ENCODE measurements at places on chromosomes 1 and 21.

- DNase-seq: no peak
These were observed 21.2 kb downstream of the CD1E start for GRCh38 chr1:158374860-158375259.

- DNase-seq: peak; percentile 8
These were observed 85.7 kb downstream of the BRINP2 start for GRCh38 chr1:177256153-177257075.

- DNase-seq: no peak
These were observed 45.5 kb downstream of the TOR1AIP2 start for GRCh38 chr1:179831852-179832699.

DNA sequence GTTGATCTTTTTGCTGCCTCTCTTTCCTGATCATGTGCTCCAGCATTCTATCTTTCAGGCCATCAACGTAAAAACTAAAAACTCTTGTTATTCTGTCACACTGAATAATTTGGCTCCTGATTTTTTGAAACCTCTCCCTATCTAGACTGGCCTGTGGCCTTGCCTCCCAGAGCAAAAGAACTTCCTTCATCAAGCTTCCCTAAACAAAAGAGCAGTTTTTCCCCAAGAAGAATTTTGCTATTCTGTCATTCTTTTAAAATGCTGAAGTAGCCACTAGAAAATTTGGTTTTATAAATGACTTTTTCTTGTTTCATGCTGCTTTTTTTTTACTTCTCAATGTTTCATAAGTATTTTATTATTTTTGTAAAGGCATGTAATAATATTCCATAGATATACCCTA lies 37.1 kb upstream of the CR2 start:
- no peak for DNase-seq

DNA sequence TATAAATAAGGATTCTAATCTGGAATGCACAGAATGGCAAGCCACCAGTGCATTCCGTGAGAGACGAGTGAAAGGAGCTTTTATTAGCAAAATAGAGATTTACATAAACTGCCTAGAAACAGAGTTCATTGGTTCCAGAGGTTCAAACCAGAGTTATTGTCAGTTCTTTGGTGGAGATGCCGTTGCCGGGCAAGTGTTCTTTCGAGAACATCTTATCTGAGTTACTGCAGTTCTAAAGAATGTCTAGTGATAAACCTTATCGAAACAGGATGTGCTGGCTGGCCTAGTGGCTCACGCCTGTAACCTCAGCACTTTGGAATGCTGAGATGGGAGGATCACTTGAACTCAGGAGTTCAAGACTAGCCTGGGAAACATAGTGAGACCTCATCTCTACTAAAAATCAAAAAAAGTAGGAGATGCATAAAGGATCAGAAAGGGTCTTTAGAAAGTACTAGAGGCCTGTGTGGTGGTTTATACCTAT lies 19.9 kb upstream of the EVI5 start:
- peak; percentile 91 for DNase-seq

DNA sequence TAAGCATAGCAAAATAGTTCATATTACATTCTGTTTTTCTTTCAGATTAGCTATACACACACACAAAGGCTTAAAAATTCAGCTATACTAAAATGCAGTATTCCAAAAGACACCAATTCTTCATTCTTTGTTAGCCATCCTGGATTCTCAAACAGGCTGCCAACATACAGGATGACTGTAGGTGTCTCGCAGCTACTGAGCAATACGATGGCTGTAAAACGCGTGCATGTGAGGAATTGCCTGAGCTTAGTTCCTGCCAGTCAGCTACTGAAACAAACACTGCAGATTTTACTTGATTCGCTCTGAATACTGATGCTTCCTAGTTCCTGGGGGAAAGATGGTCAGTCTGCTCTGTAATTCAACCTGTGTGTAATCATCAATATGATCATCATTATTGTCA lies 24.7 kb upstream of the HMGN1 start:
- peak; percentile 30 for DNase-seq

DNA sequence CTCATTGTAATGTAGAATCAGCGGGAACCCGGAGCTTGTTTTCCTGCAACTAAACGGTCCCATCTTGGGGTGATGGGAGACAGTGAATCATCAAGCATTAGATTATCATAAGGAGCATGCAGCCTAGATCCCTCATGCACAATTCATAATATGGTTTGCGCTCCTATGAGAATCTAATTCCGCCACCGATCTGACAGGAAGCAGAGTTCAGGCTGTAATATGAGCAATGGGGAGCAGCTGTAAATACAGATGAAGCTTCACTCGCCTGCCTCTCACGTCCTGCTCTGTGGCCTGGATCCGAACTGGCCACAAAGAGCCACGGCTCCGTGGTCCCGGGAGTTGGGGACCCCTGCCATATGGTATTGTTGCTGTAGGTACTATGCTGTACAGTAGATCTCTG lies 1.6 kb downstream of the IFI44 start:
- no peak for DNase-seq

GRCh38 chr1:63575340-63575826 lies 17.8 kb upstream of the PGM1 start:
- DNase-seq: peak; percentile 30

DNA sequence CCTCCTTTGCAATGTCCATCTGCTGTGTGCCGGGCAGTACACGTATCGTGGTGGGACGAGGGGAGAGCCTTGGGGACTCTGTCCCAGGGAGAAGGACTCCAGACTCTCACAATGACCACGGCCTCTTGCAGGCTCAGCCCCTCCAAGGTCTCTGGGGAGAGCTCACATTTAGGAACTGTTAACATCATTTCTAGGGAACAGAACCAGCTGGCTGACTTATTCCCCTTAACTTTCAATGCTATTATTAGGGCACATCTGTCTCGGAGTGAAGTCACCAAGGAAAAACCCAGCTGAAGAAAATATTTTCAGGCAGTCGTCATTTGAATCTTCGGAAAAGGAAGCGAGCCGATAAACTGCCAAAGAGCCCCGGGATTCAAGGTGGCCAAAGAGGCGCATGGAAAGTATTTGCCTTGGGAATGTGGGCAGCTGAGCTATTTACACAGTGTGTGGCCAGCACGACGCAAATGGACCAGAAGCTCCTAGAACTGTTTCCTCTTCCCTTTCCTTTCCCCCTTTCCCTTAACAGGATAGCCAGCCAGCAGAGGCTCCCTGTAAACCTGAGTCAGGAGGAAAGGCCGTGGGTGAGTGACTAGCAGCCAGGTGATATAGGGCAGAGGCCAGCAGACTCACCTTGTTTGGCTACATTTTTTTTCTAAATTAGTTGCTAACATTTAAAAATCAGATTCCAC lies 74.5 kb downstream of the ITPKB start:
- DNase-seq: no peak

DNA sequence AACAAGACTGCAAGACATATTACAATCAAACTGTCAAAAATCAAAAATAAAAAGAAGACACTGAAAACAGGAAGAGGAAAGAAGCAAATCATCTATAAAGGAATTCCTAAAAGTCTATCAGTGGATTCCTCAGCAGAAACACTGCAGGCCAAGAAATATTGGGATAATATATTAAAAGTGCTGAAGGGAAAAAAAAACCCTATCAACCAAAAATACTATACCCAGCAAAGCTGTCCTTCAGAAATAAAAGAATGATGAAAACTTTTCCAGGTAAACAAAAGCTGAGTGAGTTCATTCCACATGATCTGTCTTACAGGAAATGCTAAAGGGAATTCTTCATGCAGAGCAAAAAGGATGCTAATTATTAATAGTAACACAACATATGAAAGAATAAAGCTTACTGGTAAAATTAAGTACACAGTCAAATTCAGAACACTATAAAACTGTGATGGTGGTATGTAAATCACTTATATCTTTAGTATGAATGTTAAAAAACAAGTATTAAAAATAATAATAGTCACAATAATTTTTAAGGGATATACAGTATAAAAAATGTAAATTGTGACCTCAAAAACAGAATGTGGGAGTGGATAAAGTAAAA lies 12.9 kb upstream of the ACP6 start:
- no peak for DNase-seq

DNA sequence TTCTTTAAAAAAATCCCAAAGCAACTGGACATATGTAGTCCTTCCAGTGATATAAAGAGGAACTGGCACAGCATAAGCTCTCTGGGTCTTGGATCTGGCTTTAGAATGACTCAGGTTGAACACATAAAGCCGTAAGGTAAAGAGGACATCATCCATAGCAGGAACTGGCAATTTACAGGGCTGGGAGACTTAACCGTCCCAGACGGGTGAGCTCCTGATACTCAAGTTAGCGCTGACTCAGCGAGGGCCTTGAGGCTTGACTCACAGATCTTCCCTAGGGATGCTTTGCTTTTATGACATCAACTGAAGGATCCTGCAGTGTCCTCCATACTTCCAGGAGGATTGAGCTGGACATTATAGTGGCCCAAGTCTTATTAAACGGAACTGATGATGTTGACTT lies 154.1 kb downstream of the CLIC6 start:
- DNase-seq: no peak

- DNase-seq: no peak
These were observed 5.5 kb upstream of the PPIE start for GRCh38 chr1:39733161-39733560.

DNA sequence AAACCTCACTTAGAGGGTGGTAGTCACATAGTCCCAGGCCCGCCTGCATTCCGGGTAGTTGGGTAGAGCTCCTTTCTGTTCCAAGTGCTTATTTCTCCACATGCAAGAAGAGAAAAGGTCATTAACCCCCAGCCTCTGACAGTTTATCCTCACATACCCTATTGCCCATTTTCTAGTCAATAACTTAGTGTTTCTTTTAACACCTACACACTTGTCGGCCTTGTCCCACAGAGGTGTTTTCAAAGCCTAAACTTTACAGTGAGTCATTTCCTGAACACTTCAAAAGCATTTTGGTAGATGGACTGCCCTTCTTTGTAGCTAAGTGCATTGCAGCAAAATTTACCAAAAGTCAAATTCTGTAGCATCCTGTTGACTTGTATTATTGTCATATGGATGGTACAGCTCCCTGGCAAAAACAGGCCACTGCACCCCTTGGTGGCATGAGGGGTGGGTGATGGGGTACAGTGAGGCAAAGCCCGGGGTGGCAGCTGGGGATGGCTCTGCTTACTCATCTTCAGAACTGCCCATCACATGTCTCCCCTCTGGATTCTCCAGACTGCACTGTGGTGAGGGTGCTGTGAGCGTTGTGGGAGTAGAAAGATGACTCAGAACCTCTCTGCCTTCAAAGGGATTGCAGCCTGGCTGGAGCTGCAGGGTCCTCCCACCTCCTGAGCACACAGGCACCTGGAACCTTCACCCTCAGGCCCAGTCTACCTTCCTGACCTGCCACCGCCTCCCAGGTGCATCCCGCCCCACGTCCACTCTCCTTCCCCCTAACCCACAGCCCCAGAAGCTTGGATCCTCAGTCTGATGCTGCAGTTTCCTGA lies 45.8 kb upstream of the DMRTB1 start:
- DNase-seq: peak; percentile 5

DNA sequence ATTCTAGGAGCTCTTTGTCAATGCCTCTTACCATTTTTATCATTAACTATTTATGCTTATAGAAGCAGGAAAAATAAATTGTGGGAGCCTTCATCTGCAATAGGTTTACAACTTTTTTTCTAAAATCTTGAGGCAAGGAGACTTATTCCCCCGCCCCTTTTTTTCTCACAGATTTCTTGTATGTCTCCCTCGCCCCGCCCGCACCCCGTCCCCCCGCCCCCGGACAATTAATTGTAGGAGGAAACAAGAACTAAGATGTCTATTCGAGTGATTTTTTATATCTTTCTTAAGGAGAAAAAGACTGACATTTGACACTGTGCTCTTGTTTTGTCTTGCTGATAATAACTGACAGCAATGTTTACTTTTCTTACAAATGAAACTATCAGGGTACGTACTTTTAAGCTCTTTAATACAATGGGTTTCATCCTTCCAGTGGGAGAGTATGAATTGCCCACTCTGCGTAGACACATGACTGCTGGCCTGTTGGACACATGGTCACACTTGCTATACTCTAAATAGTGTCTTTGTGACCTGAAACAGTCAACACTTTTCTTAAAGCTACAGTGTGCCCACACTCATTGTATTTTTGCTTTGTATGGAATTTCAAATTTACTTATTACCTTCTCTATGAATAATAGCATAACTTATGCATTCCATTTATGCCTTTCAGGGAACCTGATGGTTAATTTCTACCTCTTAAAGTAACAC lies 1.5 kb upstream of the IVNS1ABP start:
- DNase-seq: no peak

DNA sequence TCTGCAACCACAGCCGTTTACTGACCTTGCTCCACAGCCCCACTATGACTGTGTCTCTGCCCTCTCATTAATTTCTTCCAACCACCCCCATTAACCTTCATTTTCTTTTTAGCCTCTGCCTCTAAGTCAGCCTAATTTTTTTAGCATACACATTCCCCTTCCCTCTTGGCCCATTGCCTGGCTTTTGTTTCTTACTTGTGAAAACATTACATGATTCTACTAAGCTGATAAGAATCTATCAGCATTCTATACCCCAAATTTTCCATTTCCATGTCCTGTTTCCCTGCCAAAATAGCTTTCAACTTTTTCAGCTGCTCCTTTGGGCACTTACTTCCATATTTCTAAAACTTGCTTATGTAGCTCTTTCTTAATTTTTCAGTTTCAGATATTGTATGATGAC lies 79.8 kb downstream of the PCP4 start:
- DNase-seq: no peak

DNA sequence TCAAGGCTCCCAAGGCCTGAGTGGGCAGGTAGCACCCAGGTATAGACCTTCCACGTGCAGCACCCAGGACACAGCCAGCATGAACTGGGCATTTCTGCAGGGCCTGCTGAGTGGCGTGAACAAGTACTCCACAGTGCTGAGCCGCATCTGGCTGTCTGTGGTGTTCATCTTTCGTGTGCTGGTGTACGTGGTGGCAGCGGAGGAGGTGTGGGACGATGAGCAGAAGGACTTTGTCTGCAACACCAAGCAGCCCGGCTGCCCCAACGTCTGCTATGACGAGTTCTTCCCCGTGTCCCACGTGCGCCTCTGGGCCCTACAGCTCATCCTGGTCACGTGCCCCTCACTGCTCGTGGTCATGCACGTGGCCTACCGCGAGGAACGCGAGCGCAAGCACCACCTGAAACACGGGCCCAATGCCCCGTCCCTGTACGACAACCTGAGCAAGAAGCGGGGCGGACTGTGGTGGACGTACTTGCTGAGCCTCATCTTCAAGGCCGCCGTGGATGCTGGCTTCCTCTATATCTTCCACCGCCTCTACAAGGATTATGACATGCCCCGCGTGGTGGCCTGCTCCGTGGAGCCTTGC lies 1.7 kb downstream of the GJB4 start:
- DNase-seq: no peak
